ENCODE measurements at places on chromosomes 5 and 9.
A peak's percentile ranks its signal among the peaks of the same experiment; 100 is the strongest.

GRCh38 chr9:114021578-114021977, 56.5 kb downstream of the AMBP start:
- no peak for DNase-seq

DNA sequence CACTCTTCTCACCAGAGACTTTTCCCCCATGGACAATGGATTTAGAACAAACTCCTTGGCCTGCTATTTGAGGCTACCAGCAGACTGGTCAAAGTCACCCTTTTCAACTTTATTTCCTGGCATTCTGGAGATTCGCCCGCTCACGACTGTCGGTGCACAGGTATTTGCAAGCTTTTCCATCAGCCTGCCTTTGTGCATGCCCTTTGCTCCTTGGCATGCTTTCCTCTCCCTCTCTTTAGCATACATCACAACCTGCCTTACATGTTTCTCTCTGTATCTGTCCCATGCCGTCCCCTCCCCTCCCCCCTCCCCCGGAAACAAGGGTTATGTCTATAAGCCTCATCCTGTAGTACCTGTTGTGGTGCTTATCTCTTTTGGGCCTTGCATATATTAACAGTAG, 257.1 kb downstream of the AOPEP start:
- DNase-seq: no peak

- no peak for DNase-seq
These were observed 245.8 kb upstream of the PCSK5 start for GRCh38 chr9:75644649-75645048.

DNA sequence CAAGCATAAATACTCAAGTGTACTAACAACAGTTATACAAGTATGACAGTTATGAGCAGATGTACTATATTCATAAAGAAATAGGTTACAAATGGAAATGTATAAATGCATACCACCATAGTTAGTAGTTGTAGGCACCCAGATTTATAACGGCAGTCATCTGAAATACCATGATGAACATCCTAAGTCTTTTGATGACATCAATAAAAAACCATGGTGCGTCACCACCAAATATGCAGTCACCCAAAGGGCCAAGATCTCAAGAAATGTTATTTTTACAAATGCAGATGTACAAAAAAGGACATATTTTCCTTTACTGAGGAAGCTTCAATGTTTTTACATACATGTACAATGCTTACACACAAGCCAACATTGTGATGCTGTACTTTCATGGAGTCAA, 70.8 kb upstream of the XPA start:
- DNase-seq: no peak

DNA sequence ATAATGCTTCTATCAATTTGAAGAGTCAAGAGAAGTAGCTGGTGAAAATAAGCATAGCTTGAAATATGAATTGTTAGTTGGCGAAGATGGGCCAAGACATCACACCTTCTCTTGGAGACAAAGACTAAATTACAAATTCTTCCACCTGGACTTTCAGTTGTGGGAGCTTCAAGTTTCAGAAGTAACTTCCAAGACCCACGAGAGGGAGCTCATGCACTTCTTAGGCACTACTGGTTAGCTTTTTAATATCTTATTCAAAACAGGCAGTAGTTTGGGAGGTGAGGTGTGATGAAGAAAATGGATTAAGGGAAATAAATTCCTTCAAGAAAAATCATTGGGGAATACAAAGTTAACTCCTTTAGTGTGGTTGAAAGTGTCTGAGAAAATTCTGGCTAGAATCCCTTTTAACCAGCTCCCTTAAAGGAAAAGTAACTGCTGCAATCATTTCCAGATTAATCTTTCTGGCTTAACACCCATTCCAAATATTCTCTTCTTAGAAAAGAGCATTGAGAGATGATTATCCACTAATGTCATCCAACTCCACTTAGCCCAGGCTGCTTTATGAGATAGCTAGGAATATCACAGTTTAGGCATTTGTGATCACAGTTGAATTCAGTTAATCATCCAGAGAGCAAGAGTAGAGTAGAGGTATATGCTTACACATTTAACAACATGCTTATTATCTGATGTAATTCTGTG, 139.5 kb upstream of the DMRTA1 start:
- DNase-seq: peak; percentile 61

- no peak for DNase-seq
These were observed 984 bp downstream of the STXBP1 start for GRCh38 chr9:127612939-127613582.

All from smooth muscle cell of the brain vasculature (primary cell).